ENCODE measurements at places on chromosomes 7 and 10.

DNA sequence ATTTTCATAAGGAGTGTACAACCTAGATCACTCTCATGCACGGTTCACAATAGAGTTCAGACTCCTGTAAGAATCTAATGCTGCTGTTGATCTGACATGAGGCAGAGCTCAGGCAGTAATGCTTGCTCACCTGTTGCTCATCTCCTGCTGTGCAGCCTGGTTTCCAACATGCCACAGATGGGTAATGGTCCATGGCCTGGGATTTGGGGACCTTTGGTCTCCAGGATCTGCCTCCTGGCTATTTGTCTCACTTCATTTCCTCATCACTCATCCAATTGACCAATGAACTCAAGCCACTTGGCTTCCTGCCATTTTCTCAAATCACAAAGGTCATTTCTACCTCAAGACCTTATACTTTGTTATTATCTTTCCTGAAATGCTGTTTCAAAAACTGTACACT, 786.1 kb downstream of the ANKRD7 start:
- DNase-seq, result no peak

- no peak for DNase-seq
Measured at GRCh38 chr10:108598320-108598695, 1325.0 kb downstream of the XPNPEP1 start.

DNA sequence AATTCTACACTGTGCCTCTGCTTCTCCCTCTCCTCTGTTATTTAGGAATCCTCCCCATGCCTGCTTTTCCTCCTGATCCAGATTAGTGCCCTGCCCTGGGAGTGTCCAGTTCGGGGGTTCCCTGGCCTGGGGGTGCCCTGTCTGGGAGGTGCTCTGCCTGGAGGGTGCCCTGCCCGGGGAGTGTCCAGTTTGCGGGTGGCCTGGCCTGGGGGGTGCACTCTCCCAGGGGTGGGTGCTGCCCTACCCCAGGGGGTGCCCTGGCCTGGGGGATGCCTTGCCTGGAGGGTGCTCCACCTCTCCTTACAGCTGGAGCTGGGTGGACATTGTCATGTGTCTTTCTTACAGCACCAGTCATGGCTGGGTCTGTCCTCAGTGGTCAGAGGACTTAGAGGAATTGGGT, 20.2 kb downstream of the RAMP3 start:
- DNase-seq, result no peak

- no peak for DNase-seq
Measured at GRCh38 chr7:158729646-158730382, 25.2 kb upstream of the NCAPG2 start.

DNA sequence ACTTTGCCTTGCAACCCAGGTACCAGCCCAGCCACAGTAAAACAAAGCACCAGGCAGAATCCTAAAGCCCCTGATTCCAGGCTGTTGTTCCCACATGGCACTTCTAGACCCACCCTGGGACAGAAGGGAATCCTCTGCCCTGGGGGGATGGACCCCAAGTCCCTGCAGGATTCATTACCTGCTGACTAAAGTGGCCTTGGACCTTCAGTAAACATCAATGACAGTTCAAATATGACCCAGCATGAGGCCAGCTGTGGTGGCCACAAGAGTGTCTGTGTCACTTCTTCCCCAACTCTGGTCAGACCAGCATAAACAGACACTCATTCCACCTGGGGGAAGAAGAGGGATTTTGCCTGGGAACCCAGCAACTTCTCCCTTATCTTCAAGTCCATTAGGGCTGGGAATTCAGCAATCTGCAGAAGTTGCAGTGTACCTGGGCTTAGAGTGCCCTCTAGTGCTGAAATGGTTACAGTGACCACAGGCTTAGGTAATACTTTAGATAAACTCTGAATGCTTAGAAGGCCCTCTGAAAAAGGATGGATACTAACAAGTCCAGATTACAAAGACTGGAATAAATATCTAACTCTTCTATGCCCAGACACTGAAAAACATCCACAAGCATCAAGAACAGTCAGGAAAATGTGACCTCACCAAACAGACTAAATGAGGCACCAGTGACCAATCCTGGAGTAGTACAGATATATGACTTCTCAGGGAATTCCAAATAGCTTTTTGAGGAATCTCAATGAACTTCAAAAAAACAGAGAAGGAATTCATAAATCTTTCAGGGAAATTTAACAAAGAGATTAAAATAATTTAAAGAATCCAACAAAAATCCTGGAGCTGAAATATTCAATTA, 108.5 kb upstream of the TMEM168 start:
- no peak for DNase-seq

- no peak for DNase-seq
Measured at GRCh38 chr7:41996381-41997035, 240.5 kb downstream of the GLI3 start.

DNA sequence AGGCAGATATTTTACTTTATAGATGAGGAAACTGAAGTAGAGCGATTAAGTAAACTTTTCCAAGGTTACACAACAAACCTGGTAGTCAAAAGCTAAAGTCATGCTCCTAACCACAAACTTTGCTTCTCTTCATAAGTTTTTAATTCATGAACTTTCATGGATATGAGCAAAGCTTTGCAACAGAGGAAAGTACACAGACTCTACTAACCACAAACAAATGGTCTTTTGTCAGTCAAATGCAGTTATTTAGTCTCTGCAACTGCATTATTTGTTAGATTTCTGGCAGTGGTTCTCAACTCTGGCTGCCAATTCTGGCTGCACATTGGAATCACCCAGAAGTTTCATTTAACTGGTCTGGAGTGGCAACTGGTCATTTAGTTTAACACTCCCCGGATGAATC, 140.6 kb upstream of the TMEM168 start:
- DNase-seq, result no peak

DNA sequence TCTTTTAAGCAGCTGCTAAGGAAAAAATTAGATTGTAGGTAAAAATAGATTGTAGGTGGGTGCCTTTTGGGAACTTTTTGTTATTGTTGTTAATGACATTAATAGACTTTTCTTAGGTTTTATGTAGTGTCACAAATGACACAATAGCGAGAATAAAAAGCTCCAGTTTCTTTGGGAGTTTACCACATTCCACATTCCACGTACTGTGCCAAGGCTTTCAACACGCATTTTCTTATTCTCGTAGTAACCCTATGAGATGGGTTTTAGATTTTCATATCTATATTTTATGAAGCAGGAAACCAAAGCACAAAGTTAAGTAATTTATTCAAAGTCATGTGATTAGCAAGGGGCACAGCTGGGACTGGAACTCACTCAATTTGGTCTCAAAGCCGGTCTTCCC, 103.8 kb downstream of the XRCC2 start:
- no peak for DNase-seq

- DNase-seq, result no peak
Measured at GRCh38 chr10:104330168-104331110, 7.8 kb downstream of the ITPRIP start.

GRCh38 chr10:97333351-97333600, 1.3 kb downstream of the FRAT2 start:
- no peak for DNase-seq

DNA sequence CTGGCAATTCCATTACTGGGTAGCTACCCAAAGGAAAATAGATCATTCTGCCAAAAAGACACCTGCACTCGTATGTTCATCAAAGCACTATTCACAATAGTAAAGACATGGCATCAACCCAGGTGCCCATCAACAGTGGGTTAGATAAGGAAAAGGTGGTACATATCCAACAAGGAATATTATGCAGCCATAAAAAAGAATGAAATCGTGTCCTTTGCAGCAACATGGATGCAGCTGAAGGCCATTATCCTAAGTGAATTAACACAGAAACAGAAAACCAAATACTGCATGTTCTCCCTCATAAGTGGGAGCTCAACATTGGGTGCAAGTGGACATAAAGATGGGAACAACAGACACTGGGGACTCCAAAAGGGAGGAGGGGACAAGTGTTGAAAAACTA, 93.2 kb downstream of the HIP1 start:
- no peak for DNase-seq

GRCh38 chr10:57628592-57629284, 639.0 kb downstream of the IPMK start:
- no peak for DNase-seq

- DNase-seq, result no peak
Measured at GRCh38 chr7:99837649-99838361, 10.0 kb downstream of the CYP3A43 start.

GRCh38 chr10:45454262-45454661, 80.2 kb downstream of the ALOX5 start:
- no peak for DNase-seq

- DNase-seq, result peak; percentile 32
Measured at GRCh38 chr7:18320971-18321567, 174.5 kb upstream of the HDAC9 start.

GRCh38 chr10:107614939-107615685, 450.6 kb upstream of the SORCS1 start:
- DNase-seq, result no peak

GRCh38 chr7:47611045-47611511, 29.2 kb upstream of the TNS3 start:
- peak; percentile 88 for DNase-seq

- no peak for DNase-seq
Measured at GRCh38 chr7:141003172-141004065, 11.3 kb downstream of the MRPS33 start.

DNA sequence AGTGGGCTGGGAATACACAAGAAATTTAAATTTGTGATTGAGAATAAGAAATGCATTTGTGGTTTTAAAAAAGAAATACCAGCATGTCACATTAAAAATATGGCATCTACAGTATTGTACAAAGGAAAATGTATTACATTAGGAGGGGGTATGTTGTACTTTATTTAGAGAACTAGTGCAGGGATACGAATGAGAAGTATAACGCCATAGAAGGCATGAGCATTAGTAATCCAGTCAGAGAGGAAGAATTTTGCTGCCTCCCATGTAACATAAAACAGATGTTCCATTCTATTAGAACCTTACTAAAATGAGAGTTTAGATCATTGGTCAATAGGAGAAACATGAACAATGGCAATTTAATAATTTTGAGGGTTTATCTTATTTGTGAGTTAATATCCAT, 182.2 kb downstream of the ADK start:
- no peak for DNase-seq

- no peak for DNase-seq
Measured at GRCh38 chr10:102254426-102254825, 9.1 kb downstream of the GBF1 start.

DNA sequence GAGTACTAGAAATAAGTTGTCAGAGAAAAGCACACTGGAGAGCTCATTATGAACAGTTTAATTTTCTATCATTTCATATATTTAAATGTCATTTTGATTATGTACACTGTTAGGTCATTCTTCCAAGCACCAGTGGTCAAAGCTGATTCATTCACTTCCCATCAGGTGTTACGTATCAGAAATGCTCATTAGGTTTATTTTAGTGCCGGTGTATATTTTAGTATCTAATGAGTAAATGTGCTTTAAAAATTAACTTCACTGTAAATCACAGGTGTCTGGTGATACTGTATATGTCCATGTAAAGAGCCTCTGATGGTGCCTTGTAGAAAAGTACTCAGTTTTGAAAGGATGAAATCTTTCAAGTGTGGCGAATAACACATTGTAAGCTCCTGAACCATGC, 3.5 kb downstream of the DMTF1 start:
- no peak for DNase-seq

- DNase-seq, result no peak
Measured at GRCh38 chr10:62163024-62163423, 105.6 kb downstream of the RTKN2 start.

DNA sequence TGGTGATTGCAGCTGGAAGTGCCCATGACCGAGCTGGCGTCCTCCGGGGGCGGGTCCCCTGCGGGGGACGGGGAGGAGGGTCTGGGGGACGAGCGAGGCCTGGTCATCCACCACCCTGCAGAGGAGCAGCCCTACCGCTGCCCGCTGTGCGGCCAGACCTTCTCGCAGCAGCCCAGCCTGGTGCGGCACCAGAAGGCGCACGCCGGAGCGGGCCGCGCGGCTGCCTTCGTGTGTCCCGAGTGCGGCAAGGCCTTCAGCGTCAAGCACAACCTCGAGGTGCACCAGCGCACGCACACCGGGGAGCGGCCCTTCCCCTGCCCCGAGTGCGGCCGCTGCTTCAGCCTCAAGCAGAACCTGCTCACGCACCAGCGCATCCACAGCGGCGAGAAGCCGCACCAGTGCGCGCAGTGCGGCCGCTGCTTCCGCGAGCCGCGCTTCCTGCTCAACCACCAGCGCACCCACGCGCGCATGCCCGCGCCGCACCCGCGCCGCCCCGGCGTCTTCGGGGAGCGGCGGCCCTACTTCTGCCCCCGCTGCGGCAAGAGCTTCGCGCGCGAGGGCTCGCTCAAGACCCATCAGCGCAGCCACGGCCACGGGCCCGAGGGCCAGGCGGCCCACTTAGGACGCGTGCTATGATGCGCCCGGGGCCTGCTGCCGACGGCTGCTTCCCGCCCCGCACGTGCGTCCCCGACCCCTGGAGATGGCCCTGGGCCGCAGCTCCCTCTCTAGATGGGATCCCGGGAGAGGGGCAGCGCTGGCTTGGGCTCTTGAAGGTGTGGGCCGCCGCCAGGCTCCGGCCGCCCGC, 28.7 kb downstream of the ZNF775 start:
- DNase-seq, result no peak

GRCh38 chr7:29734246-29734731, 72.0 kb upstream of the WIPF3 start:
- DNase-seq, result no peak

GRCh38 chr10:18501198-18501597, 150.2 kb downstream of the NSUN6 start:
- no peak for DNase-seq

DNA sequence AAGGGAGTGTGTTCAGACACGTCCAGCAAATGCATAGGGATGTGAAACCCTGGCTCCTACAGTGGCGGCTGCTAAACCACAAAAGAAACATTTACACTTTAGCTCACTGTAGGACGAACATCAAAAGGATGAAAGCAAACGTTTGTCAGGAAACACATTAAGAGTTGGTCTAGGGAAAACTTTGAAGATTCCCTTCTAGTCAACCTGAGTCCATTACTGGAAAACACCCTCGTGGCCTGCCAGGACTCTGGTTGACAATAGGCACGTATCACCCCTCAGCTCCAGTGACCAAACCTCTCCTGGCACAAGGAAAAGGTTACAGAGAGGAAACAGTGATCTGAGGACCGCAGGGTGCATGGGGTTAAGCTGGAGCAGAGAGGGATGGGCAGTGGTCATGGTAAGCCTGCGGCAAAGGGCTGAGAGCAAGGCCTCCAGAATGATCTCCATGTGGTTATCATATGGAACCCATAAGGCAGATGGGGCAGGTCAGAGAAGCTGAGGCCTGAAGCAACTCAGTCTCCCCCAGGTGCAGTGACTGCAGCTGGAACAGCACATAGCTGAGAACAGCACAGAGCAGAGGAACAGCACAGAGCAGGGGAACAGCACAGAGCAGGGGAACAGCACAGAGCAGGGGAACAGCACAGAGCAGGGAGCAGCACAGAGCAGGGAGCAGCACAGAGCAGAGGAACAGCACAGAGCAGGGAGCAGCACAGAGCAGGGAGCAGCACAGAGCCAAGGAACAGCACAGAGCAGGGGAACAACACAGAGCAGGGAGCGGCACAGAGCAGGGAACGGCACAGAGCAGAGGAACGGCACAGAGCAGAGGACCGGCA, 49.9 kb downstream of the CHST15 start:
- no peak for DNase-seq

DNA sequence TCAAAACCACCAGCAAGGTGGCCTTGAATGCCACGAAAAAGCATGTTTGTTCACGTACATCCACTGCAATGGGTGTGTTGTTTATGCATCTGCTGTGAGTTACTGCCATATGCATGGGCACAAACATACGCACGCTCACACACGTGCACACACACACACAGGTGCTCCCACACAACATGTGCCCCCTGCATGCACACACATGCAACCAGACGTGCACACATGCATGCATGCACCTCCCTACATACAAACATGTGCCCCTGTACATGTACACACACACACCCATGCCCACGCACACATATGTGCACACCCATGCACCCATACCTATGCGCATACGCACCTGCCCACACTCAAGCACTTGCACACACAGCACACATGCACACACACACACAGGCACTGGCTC, 10.1 kb upstream of the DMBT1 start:
- DNase-seq, result no peak
